MV-4-11 (cell line): ENCODE measurements at places on chromosomes 6 and 20.

DNA sequence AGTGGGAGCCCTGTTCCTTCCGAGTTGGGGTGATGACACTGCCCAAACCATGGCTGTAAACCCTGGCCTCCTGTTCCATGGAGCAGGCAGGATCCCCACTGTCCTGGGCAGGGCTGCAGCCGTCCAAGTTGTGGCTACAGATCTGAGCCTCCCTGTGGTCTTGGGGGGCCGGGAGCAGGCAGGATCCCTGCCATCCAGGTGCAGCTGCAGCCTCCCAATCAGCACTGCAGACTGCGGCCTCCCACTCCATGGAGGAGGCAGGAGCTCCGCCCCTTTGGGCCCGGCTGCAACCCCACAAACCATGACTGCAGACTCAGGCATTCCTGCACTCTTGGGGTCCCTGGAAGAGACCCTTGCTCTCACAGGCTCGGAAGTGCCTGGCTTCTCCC lies 872.1 kb upstream of the GJE1 start:
- no peak for DNase-seq

- no peak for DNase-seq
Observed at GRCh38 chr6:155779456-155779855, 323.8 kb upstream of the NOX3 start.

- DNase-seq: peak; percentile 49
Observed at GRCh38 chr6:26195924-26196845, 109.0 kb downstream of the HFE start.

DNA sequence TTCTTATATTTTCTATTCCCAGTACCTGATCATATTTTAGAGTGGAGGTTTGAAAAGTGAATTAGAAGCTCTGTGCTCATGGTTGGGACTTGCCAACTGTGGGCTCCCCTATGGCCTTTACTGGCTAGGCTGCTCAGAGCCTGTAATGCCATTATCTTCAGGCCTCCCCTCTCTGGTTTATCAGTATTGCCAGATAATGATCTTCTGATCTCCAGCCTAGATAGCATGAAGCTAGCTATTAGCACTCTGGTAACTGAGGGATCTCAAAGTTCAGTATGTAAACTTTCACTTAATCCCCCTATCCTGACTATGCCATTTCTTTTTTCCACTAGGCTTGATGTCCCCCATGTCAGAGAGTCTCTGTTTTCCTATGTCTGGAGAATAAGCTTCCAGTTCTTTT lies 393.7 kb upstream of the CITED2 start:
- no peak for DNase-seq

DNA sequence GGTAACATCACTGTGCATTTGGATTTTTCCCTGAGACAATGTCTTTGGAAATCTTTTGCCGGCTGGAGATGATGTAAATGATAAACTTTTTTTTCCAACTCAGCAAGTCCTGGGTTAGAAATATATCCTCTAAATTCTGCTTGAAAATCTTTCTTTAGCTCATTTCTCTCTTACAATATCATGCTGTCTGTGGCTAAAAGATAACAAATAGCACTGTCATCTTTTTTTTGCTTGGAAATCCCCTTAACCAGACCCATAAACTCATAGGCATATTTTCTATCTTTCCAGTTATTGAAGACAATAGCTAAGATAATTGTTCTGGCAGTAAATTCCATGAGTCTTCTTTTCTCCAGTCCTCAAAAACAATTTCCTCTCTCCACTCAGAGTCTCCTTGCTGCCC lies 481.5 kb downstream of the NKAIN2 start:
- no peak for DNase-seq

GRCh38 chr6:163413345-163414116 lies 987 bp upstream of the QKI start:
- peak; percentile 82 for DNase-seq
